ENCODE measurements at places on chromosomes 2 and 18.

GRCh38 chr2:7329465-7329864 lies 412.3 kb downstream of the RNF144A start:
- no peak for DNase-seq

DNA sequence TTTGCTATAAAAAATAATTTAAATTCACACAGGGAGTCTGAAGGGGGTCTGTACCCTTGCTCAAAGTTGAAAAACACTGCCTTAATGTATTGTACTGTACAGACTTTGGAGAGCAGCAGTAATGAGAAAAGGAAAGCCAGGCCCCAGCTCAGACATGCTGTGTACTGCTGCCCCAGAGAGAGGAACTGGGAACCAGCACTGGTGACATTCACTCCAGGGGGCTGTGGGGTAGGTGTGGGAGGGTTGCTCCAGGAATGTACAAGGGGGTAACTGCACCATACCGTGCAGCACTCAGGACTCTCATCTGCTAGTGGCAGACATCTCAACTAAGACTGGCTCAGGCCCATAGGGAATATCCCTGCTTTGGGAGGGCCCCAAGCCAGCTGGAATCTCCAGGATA lies 146.0 kb upstream of the RMP24 start:
- DNase-seq: no peak

- DNase-seq: no peak
These were observed 2.6 kb downstream of the SCN7A start for GRCh38 chr2:166491461-166491860.

DNA sequence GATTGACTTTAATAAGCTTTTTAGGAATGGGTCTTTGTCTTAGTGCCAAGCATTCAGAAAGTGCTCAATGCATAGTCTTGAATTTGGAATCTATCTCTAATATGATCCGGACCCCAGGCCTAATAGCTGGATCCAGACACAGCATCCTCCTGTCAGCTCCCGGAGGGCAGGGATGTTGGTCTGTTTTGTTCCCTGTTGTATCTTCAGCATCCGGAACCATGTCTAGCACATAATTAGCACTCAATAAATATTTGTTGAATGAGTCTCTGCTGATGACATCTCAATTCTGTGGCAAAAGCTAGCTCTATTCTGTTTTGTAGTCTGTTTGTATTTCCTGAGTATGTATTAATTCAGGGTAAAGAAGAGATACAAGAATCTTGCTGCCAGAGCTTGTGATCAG lies 169.1 kb downstream of the DCDC2C start:
- DNase-seq: no peak

DNA sequence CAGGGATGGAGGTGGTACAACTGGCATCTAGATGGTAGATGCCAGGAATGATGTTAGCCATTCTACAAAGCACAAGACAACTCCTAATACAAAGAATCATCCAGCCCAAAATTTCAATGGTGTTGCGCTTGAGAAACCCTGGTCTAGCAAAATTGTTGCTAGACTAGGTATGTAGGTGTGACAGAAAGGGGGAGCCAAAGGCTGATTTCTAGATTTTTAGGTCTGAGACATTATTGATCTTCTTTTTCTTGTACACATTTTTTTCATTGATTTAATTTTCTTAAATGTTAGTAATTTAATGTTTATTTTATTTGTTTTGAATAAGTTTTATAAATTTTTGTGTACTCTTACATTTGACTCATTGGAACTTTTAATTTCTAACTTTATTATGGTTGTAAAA lies 216.4 kb downstream of the FSIP2 start:
- DNase-seq: no peak

DNA sequence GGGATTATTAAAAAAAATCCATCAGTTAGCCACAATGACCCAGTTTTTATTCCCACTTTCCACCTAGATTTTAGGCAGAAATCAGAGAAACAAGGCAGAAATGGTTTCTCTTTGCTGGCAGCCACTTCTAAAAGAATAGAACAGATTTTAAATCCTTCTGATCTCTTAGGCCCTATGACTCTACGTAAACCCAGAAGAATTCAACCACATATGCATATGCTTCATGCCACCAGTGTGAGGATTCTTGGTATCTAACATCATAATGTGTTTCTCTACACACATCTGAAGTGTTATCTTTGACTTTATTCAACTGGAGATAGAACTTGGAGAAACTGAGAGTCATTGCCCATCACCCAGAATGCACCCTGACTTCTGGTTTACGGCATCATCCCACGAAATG lies 128.7 kb upstream of the TANK start:
- no peak for DNase-seq

DNA sequence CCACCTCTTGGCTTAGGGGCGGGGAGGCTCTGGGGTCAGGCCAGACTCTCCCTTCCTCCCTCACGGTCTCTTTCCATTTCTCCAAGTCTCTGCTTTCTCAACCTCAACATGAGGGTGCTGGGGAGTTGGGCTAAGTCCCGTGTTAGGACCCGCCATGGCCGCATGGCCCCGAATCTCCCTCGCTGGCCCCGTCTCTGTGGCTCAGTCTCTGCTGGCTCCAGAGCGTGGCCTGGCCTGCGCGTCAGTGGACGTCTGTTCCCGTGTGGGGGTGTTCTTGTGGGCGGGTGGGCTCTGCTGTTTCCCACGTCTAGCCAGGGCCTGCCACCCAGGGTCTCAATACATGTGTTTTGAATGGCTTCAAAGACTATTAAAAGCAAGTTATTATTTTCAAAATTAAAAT lies 12.4 kb downstream of the ALLC start:
- DNase-seq: no peak

DNA sequence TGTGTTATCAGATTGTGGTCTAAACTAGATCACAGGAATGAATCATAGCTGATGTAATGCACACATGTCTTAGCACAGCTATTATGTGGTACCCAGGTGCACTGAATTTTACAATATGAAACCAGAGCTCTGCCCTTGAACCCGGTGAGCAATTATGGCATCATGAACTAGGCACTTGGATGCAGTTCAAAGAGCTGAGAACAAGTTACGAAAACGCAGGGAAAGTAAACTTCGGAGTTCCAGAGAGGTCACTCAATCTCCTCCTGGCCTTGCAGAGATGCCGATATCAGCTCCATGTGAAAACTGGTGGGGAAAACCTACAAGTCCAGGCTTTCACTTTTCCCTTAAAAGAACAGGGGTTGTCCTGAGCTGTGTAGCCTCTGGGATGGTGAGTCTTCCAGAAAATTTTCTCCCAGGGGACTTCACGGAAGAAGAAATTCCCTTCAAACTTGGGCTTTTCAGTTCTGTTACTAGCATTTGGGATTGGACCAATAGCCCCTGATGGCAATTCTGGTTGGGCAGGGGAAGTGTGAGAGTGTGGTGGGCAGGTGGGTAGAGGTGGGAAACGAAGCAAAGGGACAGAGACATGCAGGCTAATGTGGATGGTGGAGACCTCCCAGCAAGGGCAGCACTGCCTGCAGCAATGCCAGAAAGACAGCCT lies 71.1 kb upstream of the SH3BP4 start:
- DNase-seq: no peak

- DNase-seq: no peak
These were observed 286.2 kb upstream of the TRIB2 start for GRCh38 chr2:12430407-12431133.

DNA sequence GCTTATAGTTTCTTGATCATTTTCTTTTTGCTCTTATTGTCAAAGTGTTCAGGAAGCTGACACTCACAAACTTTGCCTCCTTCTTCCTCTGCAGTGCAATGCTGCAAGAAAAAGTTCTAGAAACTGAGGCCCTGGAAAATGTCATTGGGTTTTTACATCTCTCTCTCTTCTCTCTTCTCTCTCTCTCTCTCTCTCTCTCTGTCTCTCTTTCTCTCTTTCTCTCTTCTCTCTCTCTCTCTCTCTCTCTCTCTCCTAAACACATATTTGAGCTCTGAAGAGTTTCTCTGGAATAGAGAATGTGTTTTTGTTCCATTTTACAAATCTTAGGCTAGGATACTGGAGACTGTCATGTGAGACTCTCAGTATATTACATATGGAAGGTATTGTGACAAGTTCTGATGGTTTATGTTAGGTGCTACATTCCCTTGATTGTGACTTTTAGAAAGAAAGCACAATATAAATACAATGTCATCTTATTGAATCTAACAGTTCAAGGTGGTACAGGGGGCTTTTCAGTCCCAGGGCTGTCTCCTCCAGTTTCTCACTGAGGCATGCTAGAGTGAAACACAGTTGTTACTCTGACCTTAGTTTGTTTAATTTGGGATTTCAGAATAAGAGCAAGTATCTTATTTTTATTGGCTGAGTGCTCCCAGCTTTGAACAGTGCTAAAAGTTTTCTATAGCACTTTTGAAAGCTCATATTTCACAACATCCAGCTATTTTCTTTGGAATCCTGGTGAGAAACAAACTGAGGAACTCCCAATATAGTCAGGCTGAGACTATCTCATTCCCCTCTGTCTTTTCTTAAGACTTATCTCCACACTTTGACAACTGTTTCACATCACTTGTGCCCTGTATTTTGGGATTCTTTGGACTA lies 41.4 kb upstream of the EHBP1 start:
- no peak for DNase-seq

DNA sequence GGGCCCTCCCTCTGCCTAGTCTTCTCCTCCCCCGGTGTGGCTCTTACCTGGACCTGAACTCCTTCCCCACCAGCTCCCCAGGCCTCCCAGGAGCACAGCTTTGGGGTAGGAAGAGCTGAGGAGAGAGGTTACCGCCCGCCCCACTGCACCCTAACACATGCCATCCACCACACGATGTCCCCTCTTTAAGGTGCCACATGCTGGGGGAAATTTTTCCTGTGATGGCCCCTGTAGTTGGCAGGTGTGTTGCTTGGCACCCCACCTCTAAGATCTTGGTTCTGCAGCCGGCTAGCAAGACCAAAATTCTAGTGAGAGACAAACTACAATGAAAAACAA lies 6.9 kb upstream of the TEX261 start:
- DNase-seq: no peak

GRCh38 chr2:63840081-63840784 lies 1.5 kb upstream of the UGP2 start:
- DNase-seq: no peak

- DNase-seq: no peak
These were observed 209.4 kb upstream of the SP5 start for GRCh38 chr2:170505631-170506275.

DNA sequence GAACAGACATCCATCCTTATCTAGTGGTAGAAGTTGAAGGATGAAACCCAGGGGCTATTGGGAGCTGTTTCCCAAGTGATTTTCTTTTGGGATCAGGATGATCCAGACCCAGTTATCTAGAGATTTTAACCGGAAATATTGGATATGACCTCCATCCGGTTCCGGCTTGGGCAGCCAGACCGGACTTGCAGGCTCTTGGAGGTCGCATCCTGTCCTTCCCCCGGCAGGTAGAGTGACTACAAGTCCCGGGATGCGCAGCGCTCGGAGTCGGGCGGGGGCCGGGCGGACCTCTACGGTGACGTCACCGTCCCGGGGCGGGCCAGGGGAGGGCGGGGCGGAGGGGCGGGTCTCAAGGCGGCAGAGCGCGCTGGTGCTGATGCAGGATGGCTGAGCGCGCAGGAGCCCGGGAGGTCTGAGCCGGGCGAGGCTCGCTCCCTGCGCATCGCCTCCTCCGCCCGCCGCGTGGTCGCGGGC lies at the start of gene KIF5C:
TSS of gene KIF5C (plus strand) at position 360 of the 474 bp plus-strand sequence. CDS start 391 bp downstream, outside the sequence.
- peak; percentile 83 for DNase-seq

DNA sequence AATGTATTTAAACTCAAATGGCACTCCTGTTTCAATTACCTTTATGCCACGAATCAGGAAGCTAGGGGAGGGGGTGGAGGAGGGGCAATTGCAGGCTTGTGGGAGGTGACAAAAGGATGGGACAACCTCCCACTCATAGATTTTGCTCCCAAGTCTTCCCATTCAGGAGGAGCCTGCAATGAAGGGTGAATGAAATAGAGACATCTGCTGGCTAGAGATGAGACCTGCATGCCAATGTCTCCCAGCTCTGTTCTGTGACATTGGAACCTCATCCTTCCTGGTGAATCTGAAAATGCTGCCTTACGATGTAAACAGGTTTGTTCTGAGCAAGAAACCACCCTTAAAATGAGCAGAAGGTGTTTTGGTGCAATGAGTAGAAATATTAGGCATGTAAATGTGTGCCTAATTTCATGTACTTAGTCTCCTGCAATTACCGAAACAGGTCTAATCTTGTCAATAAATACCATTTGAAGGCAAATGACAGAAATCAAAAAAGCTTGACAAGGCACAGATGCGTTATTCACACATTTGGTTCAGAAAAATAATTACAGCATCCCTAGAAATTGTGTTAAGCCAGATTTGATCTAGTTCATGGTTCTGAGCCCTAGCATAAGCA lies 2.7 kb upstream of the PID1 start:
- DNase-seq: peak; percentile 47

DNA sequence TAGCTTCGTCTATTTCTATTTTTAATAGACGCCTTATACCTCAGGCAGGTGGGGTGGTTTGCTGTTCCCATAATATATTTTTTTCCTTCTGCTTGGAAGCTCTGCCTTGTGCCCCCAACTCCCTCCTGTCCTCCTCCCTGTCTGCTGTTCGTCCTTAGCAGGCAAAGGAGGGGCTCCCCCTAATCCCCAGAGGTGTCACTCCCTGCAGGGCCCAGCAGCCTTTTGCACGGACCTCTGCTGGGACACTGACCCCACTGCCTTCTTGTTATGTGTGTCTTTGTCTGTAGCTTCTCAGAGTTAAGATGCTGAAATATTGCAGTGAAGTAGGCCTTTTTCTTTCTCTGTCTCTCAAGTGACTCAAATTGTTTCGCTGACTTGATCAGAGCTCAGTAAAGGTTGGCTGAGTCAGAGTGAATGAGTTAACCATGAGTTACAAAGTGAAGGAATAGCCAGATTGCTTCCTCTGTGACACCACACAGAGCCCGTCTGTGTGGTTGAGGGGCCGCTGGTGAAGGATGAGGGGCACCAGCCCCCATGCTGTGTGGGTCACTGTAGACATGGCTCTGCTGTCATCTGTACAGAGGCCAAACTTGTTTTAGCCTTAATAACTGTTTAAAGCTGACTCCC lies 47.7 kb downstream of the PRKCE start:
- no peak for DNase-seq

GRCh38 chr2:30775833-30776232 lies 31.4 kb downstream of the CAPN13 start:
- DNase-seq: no peak

DNA sequence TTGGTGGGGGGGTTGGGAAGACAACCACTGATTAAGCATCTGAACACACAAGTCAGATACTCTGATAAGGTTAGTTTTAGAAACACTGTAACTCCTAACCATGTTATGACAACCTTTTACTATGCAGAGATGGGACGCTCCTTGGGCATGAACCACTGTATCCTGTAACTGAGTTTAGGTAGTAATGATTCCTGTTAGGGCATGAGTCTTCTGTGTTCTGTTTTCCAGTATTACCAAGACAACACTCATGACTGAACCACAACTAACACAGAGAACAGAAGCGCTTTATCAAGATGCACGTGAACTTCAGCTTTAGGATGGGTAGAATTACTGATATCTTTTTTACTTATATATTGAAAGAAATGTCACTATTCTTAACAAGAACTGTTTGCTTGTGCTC lies 14.1 kb upstream of the CREB1 start:
- no peak for DNase-seq

- no peak for DNase-seq
These were observed 73.4 kb downstream of the CCDC150 start for GRCh38 chr2:196712867-196713266.

GRCh38 chr2:40964509-40965250 lies 512.8 kb upstream of the SLC8A1 start:
- no peak for DNase-seq

- DNase-seq: no peak
These were observed 44.6 kb downstream of the ATIC start for GRCh38 chr2:215356334-215356947.

GRCh38 chr2:39265315-39265714 lies 21.5 kb upstream of the CDKL4 start:
- no peak for DNase-seq

- DNase-seq: no peak
These were observed 84.7 kb downstream of the POLR1A start for GRCh38 chr2:86020984-86021383.

Data from neural crest cell (in vitro differentiated cells).